ENCODE measurements at places on chromosomes 1 and 21. TPM values are rescaled to one million over a fixed set of nuclear protein-coding genes. Genes with fewer than 3 reads are reported as not detected.

Gene THEM5
- not detected for total RNA-seq

Gene MAN1C1
- 13.5 TPM for total RNA-seq

Gene IL20
- not detected for total RNA-seq

Gene UBASH3A
- 0.75 TPM for total RNA-seq

Gene PTGFR
- total RNA-seq, result 44.3 TPM

Gene SPRR2F
- not detected for total RNA-seq

Gene GBP5
- 3.7 TPM for total RNA-seq

GRCh38 chr21:43373362-43374227 is 53.3 kb downstream of the SIK1 start:
- no peaks in the 10 kb centered on the region for H3K27me3 ChIP-seq
- H3K36me3 ChIP-seq, result no peaks in the 10 kb centered on the region
- no peak overlapping the region for H3K4me3 ChIP-seq
- H3K4me1 ChIP-seq, result no peaks in the 10 kb centered on the region
- no peak overlapping the region for H3K27ac ChIP-seq
- no peak for DNase-seq

DNA sequence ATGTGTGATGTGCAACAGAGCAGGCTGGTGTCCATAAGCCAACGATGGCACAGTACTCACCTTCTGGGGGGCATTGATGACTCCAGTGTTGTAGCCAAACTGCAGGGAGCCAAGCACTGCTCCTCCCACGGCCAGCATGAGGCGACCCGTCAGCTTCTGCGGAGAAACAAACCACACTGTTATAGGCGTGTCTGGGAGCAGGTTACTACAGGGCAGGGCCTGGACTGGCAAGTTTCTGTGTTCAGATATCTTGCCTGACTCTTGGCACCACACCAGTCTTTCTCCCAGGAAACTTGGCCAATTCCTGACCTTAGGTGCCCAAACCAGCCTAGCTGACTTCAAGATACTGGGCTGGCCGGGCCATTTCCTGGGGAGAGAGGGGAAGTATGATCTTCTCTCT is 15.5 kb downstream of the SLC2A1 start:
- no peaks in the 10 kb centered on the region for H3K36me3 ChIP-seq
- H3K27me3 ChIP-seq, result no peaks in the 10 kb centered on the region
- peak overlapping the region; percentile 95 for H3K27ac ChIP-seq
- DNase-seq, result no peak
- no peak overlapping the region for H3K4me3 ChIP-seq

DNA sequence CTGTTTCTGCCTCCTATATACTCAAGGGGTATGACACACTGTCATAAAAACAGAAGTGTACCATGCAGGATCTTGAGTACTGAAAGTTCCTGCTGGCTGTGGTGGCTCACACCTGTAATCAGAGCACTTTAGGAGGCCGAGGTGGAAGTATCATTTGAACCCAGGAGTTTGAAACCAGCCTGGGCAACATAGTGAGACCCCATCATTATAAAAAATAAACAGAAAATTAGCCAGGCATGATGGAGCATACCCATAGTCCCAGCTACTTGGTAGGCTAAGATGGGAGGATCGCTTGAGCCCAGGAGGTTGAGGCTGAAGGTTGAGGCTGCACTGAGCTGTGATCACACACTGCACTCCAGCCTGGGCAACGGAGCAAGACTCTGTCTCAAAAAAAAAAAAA is 20.1 kb downstream of the ERI3 start:
- no peaks in the 10 kb centered on the region for H3K4me1 ChIP-seq
- H3K27ac ChIP-seq, result no peak overlapping the region

DNA sequence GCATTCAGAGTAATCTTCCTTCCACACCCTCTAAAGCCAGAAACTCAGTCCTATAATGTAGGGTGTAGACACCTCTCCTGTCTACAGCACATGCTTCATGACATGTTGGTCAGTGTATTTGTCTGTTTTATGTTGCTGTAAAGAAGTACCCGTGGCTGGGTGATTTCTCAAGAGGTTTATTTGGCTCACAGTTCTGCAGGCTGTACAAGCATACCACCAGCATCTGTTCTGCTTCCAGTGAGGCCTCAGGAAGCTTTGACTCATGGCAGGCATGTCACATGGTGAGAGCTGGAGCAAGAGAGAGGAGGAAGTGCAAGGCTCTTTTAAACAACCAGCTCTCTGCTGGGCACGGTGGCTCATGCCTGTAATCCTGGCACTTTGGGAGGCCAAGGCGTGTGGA is 12.1 kb downstream of the PLOD1 start:
- no peaks in the 10 kb centered on the region for H3K27me3 ChIP-seq
- H3K4me1 ChIP-seq, result no peaks in the 10 kb centered on the region

DNA sequence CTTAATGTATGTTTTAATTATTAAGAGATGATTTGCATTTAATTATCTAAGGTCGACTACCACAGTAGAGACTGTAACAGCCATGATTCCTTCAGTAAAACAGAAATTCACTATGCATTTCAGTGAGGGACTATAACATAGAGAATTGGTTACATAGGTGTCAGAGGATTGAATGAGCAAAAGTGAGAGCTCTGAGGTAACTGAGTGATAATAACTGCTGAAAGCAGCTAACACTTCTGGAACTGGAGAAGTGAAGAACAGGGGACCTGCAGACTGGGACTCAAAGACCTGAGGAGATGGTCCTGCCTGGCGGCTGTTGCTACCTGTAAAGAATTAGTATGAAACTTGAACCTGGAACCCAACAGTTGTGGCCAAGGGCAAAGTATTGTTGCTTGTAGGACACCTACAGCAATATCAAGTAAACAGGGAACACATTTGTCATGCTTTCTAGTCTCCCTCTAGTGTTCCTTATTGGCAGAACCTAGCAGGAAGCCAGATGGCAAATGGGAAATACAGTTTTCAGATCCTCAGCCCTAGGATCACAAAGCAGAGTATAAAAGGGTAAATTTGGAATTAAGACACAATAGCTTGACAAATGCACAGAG is 110.6 kb downstream of the HS2ST1 start:
- H3K4me1 ChIP-seq, result no peaks in the 10 kb centered on the region
- H3K27me3 ChIP-seq, result no peaks in the 10 kb centered on the region
- DNase-seq, result no peak
- no peak overlapping the region for H3K27ac ChIP-seq

DNA sequence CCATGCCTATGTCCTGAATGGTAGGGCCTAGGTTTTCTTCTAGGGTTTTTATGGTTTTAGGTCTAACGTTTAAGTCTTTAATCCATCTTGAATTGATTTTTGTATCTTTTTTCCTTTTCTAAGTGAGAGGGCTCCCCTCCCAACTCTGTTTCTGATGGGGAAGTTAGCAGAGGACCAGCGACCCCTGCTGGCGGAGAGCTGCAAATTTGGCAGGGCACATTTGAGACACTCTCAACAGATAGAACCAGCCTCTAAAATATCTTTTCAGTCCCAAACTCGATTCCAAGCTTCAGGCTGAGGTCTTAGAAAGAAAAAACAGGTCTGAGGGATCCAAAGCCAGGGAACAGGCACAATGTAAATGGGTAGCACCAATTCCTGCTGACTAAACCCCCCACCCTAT is 32.5 kb downstream of the LRRC3 start:
- no peak for DNase-seq
- no peak overlapping the region for H3K4me3 ChIP-seq
- H3K27ac ChIP-seq, result no peak overlapping the region

DNA sequence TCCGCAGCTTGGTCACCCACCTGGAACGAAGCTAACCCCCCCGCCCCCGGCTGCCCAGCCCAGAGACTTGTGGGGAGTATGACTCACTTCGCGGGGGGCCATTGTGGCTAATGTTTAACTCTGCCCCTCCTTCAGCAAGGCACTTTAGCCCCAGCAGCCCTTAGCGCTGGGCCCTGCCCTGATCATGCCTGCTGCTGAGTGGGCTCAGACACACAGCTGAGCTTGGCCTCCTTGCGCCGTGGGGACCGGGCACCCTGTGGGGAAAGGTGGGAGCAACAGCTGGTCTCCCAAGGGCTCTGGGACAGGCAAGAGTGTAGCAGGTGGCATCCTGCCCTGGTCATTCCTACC is 6.3 kb upstream of the LAD1 start:
- H3K27ac ChIP-seq, result no peak overlapping the region
- H3K4me3 ChIP-seq, result no peak overlapping the region
- H3K27me3 ChIP-seq, result no peaks in the 10 kb centered on the region
- H3K4me1 ChIP-seq, result no peaks in the 10 kb centered on the region

DNA sequence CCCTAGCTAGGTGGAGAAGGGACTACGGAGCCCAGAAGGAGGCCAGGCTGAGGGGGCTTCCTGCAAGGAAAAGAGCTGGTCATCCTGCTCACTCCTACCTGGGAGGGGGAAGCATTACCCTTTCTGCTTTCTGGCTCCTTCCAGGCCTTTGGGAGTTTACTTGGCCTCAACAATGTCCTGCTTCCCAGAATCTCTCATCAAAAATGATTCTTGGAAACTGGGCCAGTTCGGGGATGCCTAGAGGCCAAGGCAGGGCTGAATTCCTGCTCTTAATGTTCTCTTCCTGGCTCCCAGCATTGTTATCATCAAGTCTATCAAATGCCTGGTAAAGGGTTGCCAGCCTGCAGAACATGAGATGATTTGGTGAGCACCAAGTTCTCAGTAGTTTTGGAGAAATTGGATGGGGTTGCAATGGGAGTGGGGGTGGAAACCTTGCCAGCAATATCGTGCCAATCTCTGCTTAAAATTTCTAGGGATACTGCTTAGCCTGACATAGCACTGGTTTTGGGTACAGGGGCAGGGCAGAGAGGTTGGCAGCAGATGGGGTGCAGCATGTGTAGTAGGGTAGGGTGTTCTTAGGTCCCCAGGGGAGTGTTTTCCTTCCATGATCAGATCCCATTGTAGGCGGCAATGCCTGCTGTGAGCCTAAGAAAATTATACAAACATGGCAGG is 7.7 kb upstream of the PAFAH2 start:
- DNase-seq, result peak; percentile 34
- no peaks in the 10 kb centered on the region for H3K27me3 ChIP-seq
- H3K4me3 ChIP-seq, result no peak overlapping the region
- H3K27ac ChIP-seq, result no peak overlapping the region
- no peaks in the 10 kb centered on the region for H3K4me1 ChIP-seq

- H3K27me3 ChIP-seq, result no peaks in the 10 kb centered on the region
- no peak overlapping the region for H3K4me3 ChIP-seq
- no peaks in the 10 kb centered on the region for H3K36me3 ChIP-seq
- H3K4me1 ChIP-seq, result no peaks in the 10 kb centered on the region
Measured at GRCh38 chr1:8495928-8496401, 178.1 kb downstream of the SLC45A1 start.

- H3K27me3 ChIP-seq, result no peaks in the 10 kb centered on the region
- no peak overlapping the region for H3K27ac ChIP-seq
- H3K36me3 ChIP-seq, result no peaks in the 10 kb centered on the region
- no peak overlapping the region for H3K4me3 ChIP-seq
- no peak for DNase-seq
Measured at GRCh38 chr1:233909195-233909594, 4.7 kb downstream of the SLC35F3 start.

DNA sequence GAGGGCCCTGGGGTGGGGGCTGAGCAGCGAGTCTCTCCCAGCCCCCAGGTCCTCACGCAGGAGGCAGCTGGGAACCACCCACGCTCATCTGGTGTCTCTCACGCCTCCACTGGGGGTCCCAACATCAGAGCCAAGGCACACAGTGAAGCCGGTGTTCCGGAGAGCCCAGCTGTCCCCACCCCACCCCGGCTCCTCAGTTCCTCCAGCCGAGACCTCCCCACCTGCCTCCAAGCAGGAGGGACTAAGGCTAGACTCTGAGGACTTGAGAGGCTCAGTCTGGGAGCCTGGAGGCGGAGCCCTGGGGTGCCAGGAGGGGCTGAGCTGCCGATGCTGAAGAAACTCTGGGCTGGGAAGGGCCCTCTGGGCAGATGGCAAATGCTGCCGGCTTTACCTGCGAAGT is 1.6 kb upstream of the HPCA start:
- H3K4me3 ChIP-seq, result no peak overlapping the region
- no peaks in the 10 kb centered on the region for H3K4me1 ChIP-seq
- H3K36me3 ChIP-seq, result no peaks in the 10 kb centered on the region
- no peak for DNase-seq

GRCh38 chr1:1929639-1930545 is 10.8 kb upstream of the TMEM52 start:
- no peaks in the 10 kb centered on the region for H3K27me3 ChIP-seq
- H3K4me1 ChIP-seq, result no peaks in the 10 kb centered on the region
- DNase-seq, result no peak
- no peak overlapping the region for H3K4me3 ChIP-seq

GRCh38 chr1:54547601-54548388 is at the start of gene ACOT11:
Gene ACOT11, plus strand, starts transcription at chr1:54548228. Its CDS starts 82 bp downstream, at chr1:54548310.
- peak within 1 kb of the TSS; percentile 30 for H3K4me3 ChIP-seq
- DNase-seq, result peak; percentile 94
- no peaks in the 10 kb centered on the region for H3K27me3 ChIP-seq
- H3K4me1 ChIP-seq, result no peaks in the 10 kb centered on the region
- peak within 1 kb of the TSS; percentile 25 for H3K27ac ChIP-seq

GRCh38 chr1:167157114-167157513 is 63.2 kb downstream of the STYXL2 start:
- H3K36me3 ChIP-seq, result no peaks in the 10 kb centered on the region
- no peak for DNase-seq
- H3K4me1 ChIP-seq, result no peaks in the 10 kb centered on the region
- H3K27me3 ChIP-seq, result no peaks in the 10 kb centered on the region
- no peak overlapping the region for H3K27ac ChIP-seq
- H3K4me3 ChIP-seq, result no peak overlapping the region

GRCh38 chr1:27011058-27011764 is 1.4 kb downstream of the TENT5B start:
- H3K4me3 ChIP-seq, result peak overlapping the region; percentile 88
- H3K4me1 ChIP-seq, result no peaks in the 10 kb centered on the region
- H3K27me3 ChIP-seq, result no peaks in the 10 kb centered on the region
- peaks cover 4% of the 10 kb centered on the region for H3K36me3 ChIP-seq
- H3K27ac ChIP-seq, result peak overlapping the region; percentile 52

DNA sequence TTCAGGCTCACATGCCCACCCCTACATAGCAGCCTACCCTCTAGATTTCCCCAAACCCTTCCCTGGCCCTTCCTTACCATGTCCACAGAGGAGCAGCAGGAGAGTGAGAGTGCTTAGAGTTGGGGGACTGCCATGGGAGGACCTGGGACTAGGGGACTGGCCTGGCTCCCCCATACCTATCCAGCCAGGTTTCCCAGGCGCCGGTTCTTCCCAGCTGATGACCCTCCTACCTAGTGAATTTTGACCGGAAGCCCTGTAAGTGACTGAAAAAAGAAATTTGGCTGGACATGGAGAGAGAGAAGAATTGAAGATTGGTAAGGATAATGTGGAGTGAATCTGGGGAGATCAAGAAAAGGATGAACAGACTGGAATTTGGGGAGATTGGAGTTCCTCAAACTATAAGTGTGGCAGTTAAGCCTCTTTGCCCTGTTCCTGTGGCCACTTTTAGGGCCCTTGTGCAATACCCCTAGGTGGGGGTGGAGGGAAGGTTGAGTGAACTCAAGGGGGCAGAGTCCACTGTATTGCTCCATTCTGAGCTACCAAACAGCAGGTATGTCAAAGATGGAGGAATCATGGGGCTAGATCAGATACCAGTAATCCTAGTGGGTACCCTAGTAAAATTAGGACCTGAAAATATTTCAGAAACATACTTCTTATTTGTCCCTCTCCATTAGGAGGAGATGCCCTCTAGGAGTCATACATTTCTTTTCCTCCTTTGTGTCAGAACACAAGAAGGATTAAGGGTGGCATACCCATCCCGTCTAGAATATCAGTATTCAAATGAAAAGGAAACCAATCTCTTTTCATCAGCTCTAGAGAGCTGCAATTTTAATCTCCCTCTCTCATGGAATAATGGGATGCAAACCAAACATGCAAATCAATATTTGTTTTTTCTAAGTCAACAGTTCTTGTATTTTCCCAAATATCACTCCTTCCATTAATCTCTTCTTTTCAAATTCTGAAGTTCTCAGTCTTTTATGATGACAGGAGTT is 1.2 kb downstream of the HJV start:
- no peaks in the 10 kb centered on the region for H3K36me3 ChIP-seq
- H3K27ac ChIP-seq, result no peak overlapping the region

GRCh38 chr1:91498035-91498434 is 2.6 kb upstream of the CDC7 start:
- H3K36me3 ChIP-seq, result no peaks in the 10 kb centered on the region
- no peaks in the 10 kb centered on the region for H3K4me1 ChIP-seq
- no peaks in the 10 kb centered on the region for H3K27me3 ChIP-seq
- H3K27ac ChIP-seq, result no peak overlapping the region
- H3K4me3 ChIP-seq, result no peak overlapping the region
- no peak for DNase-seq

Measured in aorta (tissue), 5 donors.